ENCODE measurements at places on chromosomes 16 and 17. TPM values are rescaled to one million over a fixed set of nuclear protein-coding genes. Genes with fewer than 3 reads are reported as not detected.
A peak's percentile ranks its signal among the peaks of the same experiment; 100 is the strongest.

GRCh38 chr16:11791144-11791828 is 5.8 kb downstream of the ZC3H7A start:
- DNase-seq, result no peak

GRCh38 chr17:10117581-10118001 is 80.8 kb downstream of the GAS7 start:
- no peak for DNase-seq

DNA sequence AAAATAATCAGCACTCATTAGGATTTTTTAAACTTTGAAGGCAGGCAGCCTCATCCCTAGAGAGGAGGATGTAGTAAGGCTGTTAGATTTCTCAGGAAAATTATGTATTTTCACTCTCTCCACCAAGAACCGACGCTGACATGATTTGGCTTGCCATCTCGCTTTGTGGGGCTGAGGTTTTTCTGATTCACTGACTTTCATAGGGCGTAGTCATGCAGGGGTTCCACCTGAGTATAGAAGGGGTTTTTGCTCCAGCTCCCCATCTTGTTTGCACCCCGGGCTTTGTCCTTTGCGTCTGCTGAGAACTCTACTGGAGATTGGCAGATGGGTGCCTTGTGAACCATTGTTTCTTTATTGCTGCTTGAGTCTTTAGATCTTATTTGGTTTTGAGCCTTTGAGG is 20.2 kb downstream of the TOM1L1 start:
- DNase-seq, result no peak

- no peak for DNase-seq
Measured at GRCh38 chr16:84607694-84608093, 10.2 kb downstream of the COTL1 start.

- DNase-seq, result no peak
Measured at GRCh38 chr16:51161440-51162195, 10.5 kb upstream of the SALL1 start.

DNA sequence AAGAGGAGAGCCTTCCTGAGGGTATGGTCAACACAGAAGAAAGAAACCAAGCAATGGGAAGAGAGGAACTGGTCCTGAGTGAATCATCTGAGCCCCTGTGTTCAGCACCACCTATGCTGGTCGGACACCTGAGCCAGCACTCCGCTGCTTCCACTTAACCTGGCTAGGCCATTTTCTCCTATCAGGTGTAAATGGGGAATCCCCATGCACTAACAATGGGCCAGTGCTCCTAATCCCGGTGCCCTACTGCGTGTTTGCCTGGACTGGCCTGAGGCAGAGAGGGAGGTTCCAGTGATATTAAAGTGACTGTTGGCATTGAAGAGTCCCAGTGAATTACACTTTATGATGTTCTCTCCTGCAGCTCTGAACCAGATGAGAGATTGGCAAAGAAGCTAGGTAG is 34.4 kb upstream of the XYLT2 start:
- DNase-seq, result no peak

GRCh38 chr16:49644145-49644463 is 211.8 kb downstream of the ZNF423 start:
- DNase-seq, result no peak

GRCh38 chr16:89581045-89581695 is 5.6 kb downstream of the CPNE7 start:
- peak; percentile 48 for DNase-seq

DNA sequence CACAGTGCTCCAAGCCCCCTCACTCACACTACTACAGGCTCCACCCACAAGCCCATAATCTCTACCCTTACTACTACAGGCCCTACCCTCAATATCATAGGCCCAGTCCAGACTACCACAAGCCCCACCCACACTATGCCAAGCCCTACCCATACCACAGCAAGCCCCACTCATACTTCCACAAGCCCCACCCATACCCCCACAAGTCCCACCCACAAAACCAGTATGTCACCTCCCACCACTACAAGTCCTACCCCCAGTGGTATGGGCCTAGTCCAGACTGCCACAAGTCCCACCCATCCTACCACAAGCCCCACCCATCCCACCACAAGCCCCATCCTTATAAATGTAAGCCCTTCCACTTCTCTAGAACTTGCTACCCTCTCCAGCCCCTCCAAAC is 13.8 kb downstream of the RIPOR1 start:
- DNase-seq, result peak; percentile 49

- no peak for DNase-seq
Measured at GRCh38 chr17:69810326-69810965, 264.6 kb upstream of the KCNJ16 start.

DNA sequence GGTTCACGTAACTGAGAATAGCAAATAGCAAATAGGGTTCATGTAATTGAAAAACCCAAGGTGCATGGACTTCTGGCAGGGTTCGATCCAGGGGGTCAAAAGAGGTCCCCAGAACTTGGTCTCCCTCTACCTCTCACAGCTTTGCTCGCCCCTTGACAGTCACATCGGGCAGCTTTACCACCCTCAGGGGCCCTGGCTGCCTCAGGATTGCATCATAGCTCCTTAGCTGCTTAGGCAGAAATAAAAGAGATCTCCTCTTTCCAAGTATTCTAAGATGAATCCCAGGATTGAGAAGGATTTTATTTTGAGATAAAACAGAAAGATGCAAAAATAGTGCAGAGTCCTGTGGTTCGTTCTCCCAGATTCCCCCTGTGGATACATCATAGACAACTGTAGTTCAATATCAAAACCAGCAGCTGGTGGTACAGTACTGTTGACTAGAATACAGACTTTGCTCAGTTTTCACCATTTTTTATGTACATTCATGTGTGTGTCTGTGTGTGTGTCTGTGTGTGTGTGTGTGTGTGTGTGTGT is 12.8 kb downstream of the ADGRG3 start:
- DNase-seq, result no peak

DNA sequence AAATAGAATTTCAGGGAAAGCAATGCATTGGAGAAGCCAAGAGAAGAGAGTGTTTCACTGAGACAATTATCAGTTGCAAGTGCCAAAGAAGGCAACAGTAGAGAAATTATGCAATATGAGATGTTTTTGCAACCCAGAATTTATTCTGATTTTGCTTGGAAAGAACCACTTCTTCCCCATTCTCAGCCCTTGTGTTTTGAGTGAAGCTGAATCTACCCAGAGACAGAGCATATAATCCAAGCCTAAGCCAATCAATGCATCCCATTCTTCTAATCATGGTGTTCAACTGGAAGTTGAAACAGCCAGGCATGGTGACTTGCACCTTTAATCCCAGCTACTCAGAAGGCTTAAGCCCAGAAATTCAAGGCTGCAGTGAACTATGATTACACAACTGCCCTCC is 6.9 kb upstream of the SCNN1G start:
- no peak for DNase-seq

DNA sequence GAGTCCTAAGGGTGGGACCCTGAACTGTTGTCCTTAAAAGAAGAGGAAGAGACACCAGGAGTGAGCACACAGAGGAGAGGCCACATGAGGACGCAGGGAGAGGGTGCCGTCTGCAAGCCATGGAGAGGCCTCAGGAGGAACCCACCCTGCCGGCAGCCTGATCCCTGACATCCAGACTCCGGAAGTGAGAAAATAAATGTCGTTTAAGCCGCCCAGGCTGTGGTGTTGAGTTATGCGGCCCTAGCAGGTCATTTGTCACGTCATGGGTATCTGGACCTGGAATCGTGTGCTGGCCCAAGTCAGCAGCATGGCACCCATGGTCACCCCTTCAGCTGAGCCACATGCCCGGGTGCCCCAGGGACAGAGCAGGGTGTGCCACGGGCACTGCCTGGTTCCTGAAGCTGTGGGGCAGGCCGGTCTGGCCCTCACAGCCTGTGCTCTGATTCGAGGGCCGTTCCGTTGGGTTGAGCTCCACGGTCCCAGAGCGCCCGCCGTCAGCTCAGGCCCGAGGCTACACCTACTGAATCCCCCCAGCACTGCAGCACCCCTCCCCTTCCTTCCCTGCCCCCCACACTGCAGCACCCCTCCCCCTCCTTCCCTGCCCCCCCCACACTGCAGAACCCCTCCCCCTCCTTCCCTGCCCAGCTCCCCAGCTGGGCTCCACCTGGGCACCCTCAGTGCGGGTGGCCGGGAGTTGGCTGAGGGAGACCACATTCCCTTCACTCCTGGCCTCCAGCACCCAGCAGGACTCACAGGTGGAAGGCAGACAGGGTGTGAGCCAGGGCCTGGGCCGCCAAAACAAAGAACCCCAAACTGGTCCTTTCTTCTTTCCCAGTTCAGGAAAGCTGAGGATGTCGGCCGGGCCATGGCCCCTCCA is 2.7 kb upstream of the CCDC57 start:
- DNase-seq, result peak; percentile 43

DNA sequence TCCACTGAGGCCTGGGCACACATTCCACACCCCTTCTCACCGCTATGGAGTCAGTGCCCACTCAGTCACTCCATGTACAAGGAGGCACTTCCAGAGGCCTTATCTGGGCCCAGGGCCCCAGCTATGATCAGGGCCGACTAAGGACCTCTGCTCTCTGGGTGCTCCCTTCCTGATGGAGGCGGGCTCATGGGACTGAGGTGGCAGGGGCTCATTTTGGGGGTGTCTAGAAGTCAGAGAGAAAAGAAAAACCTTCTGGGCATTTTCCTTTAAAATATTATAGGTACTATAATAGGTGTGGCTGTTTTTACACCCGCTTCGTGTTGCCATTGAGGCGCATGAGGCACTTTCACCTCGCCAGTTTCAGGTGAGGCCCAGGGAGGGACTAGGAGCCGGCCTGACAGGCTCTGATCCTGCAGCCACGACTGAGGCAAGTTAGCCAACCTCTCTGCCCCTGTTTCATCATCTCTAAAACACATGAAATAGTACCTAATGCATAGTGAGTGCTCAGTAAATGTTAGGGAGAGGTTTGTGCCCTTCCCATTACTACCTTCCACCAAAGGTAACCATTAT is 14.4 kb downstream of the B9D1 start:
- DNase-seq, result no peak

GRCh38 chr16:25735645-25736044 is 43.9 kb downstream of the HS3ST4 start:
- no peak for DNase-seq

- DNase-seq, result no peak
Measured at GRCh38 chr16:80954985-80955384, 51.7 kb downstream of the CMC2 start.

DNA sequence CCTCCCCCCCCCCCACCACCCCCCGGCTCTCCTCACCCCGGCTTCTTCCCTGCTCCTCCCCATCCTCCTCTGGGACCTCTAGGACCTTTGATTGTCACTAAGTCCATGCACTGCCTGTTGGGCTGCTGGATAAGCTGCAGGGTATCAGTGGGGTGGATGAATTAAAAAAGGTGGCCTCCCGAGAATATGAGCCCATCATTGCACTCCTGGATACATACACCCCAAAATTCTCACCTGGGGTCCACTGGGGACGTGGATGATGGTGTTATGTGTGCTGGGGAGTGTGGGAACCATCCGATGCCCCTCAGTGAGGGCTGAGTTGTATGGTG is 88.8 kb downstream of the IRF8 start:
- no peak for DNase-seq

- peak; percentile 83 for DNase-seq
Measured at GRCh38 chr17:74528491-74529199, 2.6 kb downstream of the CD300LB start.

GUCY2D gene
- total RNA-seq, result not detected

ESRP2 gene
- 54.2 TPM for total RNA-seq

KRTAP4-4 gene
- not detected for total RNA-seq

FUS gene
- total RNA-seq, result 231 TPM

PRSS8 gene
- total RNA-seq, result 139 TPM

FSCN2 gene
- 2.7 TPM for total RNA-seq

PYY gene
- not detected for total RNA-seq

FADS6 gene
- total RNA-seq, result not detected

ADORA2B gene
- 13.9 TPM for total RNA-seq

SLC9A5 gene
- 28.3 TPM for total RNA-seq

TEX19 gene
- not detected for total RNA-seq

SYNGR3 gene
- total RNA-seq, result 0.15 TPM

MYH13 gene
- total RNA-seq, result not detected

SETD6 gene
- total RNA-seq, result 21.2 TPM

TBC1D3C gene
- not detected for total RNA-seq

C17orf67 gene
- total RNA-seq, result 4.0 TPM

COX4I1 gene
- total RNA-seq, result 430 TPM

Data from upper lobe of left lung (tissue), 6 donors.